ENCODE measurements at places on chromosomes 13 and 19. TPM values are rescaled to one million over a fixed set of nuclear protein-coding genes. Genes with fewer than 3 reads are reported as not detected.

Gene C5AR2
- total RNA-seq, result 2.9 TPM

Gene PNMA8A
- total RNA-seq, result 2.3 TPM

GRCh38 chr19:30028118-30028991 lies 86.3 kb downstream of the URI1 start:
- no peak for DNase-seq

DNA sequence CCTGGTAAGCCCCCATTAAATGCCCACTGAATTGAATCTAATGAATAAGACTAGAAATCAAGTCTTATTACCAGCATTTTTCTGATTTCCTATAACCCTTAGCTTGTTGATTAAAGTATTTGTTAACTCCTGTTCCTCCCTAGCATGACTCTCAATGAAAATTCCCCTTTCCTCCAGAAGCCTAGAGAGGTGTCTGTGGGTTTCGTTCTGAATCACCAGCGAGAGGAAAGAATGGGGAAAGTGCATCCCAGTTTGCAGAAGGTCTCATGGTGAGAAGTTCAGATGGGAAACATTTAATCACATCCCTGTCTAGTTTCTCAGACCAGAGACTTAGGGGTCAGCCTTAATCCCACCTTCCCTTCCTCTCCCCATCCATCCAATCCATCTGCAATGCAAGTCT lies 26.9 kb downstream of the POU2F2 start:
- no peak for DNase-seq

Gene CKAP2
- 11.0 TPM for total RNA-seq

GRCh38 chr19:48896191-48896720 lies 2.3 kb downstream of the TULP2 start:
- DNase-seq, result no peak

DNA sequence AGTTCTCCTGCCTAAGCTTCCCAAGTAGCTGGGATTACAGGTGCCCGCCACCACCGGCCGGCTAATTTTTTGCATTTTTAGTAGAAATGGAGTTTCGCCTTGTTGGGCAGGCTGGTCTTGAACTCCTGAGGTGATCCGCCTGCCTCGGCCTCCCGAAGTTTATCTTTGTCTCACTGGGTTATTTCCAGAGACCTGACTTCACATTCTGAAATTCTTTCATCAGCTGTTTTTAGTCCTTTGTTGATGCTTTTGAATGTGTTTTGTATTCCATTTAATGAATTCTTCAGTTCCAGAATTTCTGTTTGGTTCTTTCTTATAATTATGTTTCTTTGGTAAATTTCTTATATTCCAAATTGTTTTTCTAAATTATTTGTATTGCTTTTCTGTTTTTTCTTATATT lies 55.4 kb upstream of the MLNR start:
- DNase-seq, result no peak

Gene MKNK2
- 94.7 TPM for total RNA-seq

Data from breast epithelium (tissue), 4 donors.